ENCODE measurements at places on chromosomes 7 and 10.

DNA sequence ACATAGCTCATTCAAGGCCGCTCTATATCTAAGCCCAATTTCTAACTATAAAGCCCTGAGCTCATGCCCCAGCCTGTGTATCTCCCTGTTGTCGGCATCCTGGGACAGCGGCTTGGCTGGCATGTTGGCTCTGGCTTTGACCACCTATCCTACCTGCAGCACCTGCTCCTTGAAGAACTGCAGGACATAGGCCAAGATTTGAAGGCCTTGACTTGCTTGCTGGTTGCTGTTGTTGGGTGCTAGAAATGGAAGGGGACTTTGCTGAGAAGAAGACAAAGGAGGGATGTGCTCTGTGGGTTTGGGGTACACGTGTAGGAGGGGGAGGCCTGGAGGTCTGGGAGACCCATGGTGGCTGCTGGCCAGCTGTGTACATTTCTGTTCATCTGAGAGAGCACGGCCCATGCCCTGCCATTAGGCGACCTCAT lies 11.1 kb downstream of the PNLIPRP2 start:
- DNase-seq, result no peak

- DNase-seq, result no peak
Observed at GRCh38 chr7:12731214-12731656, 43.8 kb downstream of the ARL4A start.

- DNase-seq, result no peak
Observed at GRCh38 chr7:47132471-47132870, 449.4 kb downstream of the TNS3 start.

- no peak for DNase-seq
Observed at GRCh38 chr7:2834748-2835441, 9.2 kb downstream of the GNA12 start.

DNA sequence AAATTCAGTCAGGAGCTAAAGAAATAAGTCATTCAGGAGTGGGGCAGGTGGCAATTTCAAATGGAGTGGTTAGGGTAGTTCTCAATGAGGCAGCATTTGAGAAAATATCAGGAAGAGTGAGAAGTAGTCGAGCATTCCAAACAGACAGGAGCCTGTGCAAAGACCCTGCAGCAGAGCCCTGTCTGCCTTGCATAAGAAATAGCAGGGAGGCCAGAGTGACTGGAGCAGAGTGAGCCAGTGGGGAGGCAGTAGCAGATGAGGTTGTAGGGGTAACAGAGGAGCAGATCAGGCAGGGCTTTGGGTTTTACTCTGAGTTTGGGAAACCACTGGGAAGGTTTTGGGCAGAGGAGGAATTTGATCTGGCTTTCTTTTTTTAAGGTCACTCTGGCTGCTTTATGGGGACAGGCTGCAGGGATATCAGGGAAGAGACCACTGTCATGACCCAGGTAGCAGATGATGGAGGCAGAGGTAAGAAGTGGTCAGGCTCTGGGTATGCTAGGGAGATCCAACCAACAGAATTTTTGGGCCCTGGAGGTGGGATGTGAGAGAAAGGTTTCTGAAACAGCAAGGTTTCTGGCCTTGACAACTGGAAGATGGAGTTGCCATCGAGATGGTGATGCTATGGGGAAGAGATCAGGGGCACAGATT lies 1.3 kb upstream of the BLVRA start:
- DNase-seq, result no peak

Data from CD4-positive, CD25-positive, alpha-beta regulatory T cell (primary cell).